ENCODE measurements at places on chromosomes 7 and 10.

DNA sequence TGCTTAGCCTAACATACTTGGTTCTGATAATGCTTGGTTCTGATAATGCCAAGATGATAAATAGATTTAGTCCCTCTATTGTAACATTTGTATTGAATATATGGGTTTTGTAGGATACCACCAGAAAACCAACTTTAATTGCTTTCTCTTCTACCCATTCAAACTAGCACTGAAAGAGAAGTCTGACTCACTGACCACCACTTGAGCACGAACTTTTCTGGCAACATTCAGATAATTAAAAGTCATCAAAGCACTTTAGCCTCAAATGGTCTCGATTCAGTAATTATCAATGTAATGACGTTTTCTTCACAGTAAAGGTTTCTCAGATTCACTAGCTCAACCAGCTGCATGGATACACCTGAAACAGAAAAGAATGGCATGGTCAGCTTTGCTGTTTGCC is 63.0 kb downstream of the HDAC9 start:
- DNase-seq: no peak

- no peak for DNase-seq
These were observed 136.0 kb downstream of the CUL2 start for GRCh38 chr10:34954142-34954541.

DNA sequence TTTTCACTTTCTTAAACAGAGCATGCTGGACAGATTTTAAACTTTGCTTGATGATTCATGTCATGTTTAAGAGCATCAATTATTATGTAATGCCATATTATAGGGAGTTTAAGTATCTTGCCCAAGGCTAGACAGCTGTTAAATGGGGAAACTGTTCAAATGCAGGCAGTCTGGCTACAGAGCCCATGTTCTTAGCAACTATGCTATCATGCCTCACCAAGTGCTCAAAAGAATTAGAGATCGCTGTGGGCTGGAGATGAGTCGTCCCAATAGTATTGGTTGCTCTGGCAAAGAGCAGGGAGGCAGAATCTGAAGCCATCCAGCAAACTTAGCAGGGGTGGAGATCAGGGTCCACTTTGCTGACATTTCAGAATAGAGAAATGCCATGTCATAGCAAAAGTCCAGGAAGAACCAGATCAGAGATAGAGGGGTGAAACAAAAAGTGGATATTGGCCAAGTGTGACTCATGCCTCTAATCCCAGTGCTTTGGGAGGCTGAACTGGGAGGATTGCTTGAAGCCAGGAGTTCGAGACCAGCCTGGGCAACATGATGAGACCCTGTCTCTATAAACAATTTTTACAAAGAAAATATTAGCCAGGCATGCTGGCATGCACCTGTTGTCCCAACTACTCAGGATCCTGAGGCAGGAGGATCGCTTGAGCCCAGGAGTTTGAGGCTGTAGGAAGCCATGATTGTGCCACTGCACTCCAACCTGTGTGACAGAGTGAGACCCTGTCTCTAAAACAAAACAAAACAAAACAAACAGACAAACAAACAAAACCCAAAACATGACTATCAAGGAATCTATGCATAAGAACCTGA is 57.8 kb downstream of the BAMBI start:
- no peak for DNase-seq

DNA sequence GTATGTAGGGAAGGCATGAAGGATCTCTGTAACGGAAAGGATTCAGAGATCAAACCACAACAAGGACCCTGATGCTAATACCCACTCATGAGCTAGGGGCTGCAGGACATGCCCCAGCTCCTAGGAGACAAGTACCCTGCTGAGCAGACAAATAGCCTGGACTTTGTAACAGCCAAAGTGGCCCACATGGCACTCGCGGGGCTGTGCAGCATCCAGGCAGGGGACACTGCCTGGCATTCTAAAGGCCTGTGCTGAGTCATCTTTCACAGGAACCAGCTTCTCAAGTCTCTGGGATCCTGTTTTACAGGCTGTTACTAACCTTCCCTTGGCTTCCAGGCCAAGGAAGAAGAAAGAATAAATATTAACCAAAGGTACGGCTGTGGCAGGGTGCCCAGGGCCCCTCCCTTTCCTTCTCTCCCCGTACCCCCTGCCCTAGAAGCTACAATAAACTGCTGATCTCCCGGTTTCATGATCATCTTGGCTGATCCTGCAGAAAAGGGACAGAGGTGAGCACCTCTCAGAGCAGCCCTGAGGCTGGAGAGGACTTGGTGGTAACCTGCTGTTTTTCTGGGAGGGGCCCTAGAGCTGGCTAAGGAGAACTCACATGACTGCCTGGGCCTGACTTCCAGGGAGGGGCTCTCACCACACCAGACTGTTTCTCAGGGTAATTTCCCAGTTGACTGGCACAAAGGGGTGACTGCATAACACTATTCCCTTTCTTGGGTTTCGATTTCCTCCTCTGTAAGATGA is 4.2 kb upstream of the RPEL1 start:
- DNase-seq: peak; percentile 19

DNA sequence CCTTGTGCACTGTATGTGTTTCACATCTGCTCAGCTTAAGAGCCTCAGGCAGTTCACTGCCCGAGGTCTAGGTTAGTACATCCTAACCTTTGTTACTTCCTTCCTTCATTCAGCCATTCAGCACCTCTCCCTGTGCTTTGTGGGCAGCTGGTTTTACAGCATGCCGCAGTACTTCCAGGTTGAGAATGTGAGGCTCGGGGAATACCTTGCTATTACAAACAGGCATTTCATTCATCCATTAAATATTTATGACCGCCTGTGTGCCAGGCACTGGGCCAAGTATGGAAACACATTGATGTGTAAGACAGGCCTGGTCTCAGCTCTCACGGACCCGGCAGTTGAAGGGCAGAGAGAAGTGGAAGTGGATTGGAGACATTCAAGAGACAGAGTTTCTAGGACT is 82.4 kb downstream of the SHH start:
- no peak for DNase-seq

DNA sequence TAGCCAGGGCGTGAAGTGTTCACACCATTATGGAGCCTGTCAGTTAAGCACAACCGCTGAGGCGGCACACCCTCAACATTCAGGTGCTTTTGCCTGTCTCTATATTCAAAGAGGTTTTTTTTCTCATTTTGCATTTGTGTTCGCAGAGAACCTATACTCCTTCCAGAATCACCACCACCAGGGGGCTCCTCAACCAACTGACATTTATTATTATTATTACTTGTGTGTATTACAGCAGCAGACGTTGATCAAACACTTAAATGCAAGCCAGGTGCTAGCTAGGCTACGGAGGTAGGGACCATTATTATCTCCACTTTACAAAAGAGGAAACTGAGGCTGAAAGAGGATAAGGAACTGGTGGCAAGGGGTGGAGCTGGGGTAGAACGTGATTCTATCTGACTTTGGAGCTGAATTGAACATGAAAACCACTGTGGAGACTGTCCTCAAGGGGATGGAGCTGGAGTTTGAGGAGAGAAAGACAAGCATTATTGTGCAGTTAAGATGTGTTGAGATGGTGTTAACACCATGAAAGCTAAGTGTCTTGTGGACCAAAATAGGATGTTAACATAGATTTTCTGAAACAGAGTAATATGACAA is 133.8 kb upstream of the PLXNA4 start:
- DNase-seq: peak; percentile 21

- DNase-seq: no peak
These were observed 53.6 kb downstream of the GPR37 start for GRCh38 chr7:124712017-124712416.

DNA sequence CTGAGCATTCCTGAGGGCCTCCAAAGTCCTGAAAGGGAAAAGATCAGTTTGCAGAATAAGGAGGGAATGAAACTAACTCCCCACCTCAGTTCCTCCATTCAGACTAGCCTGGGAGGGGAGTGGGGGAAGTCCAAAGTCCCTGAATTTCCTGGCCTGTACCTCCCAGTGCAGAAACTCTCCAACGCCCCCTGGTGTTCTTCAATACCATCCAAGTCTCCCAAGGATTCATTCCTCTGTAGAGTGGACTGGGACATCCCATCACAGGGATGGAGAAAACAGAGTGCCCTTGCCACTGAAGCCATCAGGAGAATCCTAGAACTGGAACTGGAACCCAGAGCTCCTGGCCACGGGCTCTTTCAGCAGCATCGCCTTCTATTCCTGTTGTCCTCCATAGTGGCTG is 1.6 kb upstream of the COL13A1 start:
- no peak for DNase-seq

- DNase-seq: no peak
These were observed 77.8 kb upstream of the NRP1 start for GRCh38 chr10:33412241-33412640.

DNA sequence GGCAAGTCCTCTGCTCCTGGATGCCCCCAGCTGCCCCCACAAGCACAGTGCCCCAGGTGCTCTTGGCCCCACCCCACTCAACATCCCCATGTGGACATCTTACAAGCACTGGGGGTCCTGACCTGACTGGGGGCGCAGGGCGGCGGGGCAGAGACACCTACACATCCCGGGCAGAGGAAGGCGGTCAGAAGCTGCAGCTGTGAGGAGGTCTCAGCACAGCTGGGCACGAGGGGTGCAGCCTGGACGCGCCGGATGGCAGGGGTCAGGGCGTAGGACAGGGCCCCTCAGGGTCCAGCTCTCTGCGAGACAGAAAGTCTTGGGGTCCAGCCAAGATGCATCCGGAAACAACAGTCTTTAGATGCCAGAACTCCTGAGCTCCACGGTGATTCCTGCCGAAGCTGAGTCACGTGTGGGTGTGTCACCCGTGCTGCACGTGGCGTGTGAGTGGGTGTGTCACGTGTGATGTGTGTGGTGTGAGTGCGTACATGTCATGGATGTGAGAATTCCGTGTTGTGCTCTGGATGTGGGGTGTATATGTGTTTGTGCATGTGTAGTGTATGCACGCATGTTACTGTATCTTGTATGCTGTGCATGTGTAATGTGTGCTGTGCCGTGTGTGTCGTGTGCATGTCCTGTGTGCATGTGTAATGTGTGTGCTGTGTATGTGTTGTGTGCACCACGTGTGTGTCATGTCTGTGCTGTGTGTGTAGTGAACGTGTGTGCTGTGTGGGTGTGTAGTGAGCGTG is 5.1 kb downstream of the VENTX start:
- DNase-seq: no peak

- DNase-seq: no peak
These were observed 11.2 kb downstream of the AVL9 start for GRCh38 chr7:32506266-32507054.

- peak; percentile 82 for DNase-seq
These were observed 343.7 kb upstream of the GALNT17 start for GRCh38 chr7:70788276-70788675.

GRCh38 chr7:145875267-145875666 is 241.3 kb upstream of the CNTNAP2 start:
- no peak for DNase-seq

GRCh38 chr10:46247808-46248569 is 38.8 kb upstream of the ANTXRL start:
- no peak for DNase-seq

Measured in CD4-positive, alpha-beta T cell treated with Interleukin-4 for 4 hours (primary cell).